ENCODE measurements at places on chromosomes 6 and 20. TPM values are rescaled to one million over a fixed set of nuclear protein-coding genes. Genes with fewer than 3 reads are reported as not detected.

EBF4 gene
- 3.3 TPM for polyA plus RNA-seq

PRSS35 gene
- 0.17 TPM for polyA plus RNA-seq

DPPA5 gene
- not detected for polyA plus RNA-seq

QRSL1 gene
- polyA plus RNA-seq = 8.1 TPM

JPH2 gene
- 94.7 TPM for polyA plus RNA-seq

SLC22A16 gene
- not detected for polyA plus RNA-seq

- no peaks in the 10 kb centered on the region for H3K4me1 ChIP-seq
- no peak overlapping the region for H3K4me3 ChIP-seq
- peaks cover 53% of the 10 kb centered on the region for H3K27me3 ChIP-seq
- H3K36me3 ChIP-seq = no peaks in the 10 kb centered on the region
- peak; percentile 7 for DNase-seq
- no peak overlapping the region for H3K27ac ChIP-seq
These were observed 77.2 kb upstream of the BHLHE23 start for GRCh38 chr20:63083831-63084562.

DNA sequence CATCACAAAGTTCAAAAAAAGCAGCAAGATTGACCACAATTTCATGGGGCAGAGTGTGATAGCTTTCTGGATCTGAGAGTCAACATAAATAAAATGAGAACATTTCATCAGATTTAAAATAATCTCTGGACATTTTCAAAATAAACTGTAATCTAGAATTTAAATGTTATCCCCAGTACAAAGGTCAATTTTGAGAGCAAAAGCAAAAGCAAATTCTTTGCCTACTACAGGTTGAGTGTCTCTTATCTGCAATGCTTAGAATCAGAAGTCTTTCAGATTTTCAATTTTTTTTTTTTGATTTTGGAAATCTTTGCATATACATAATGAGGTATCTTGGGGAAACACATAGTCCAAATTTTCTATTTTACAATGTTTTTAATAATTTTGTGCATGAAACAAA lies 67.6 kb upstream of the LYRM2 start:
- DNase-seq = no peak
- H3K27ac ChIP-seq = no peak overlapping the region
- H3K4me3 ChIP-seq = no peak overlapping the region
- H3K36me3 ChIP-seq = peaks cover 6% of the 10 kb centered on the region
- no peaks in the 10 kb centered on the region for H3K4me1 ChIP-seq

GRCh38 chr6:3231247-3232016 lies 4.0 kb upstream of the TUBB2B start:
- peak overlapping the region; percentile 60 for H3K4me3 ChIP-seq
- no peaks in the 10 kb centered on the region for H3K27me3 ChIP-seq
- H3K4me1 ChIP-seq = peaks cover 39% of the 10 kb centered on the region
- no peaks in the 10 kb centered on the region for H3K36me3 ChIP-seq
- peak overlapping the region; percentile 78 for H3K27ac ChIP-seq
- no peak for DNase-seq

DNA sequence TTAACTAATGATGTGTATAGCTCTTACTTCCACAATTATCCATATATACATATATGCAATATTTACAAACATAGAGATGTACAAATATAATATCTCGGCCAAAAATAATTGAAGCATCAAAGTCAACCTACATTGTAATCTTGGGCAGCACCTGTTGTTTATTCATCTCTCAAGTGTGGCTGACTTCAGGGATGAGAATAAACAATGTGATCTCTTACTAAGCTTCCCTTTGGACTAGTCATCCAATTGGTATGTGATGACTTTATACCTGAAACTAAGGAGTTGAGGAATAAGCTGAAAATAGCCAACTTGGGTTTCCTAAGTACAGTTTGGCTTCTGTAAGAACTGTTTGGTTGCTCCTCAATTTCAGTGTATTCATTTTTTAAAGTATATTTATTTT lies 256.6 kb downstream of the KHDC1L start:
- H3K4me3 ChIP-seq = no peak overlapping the region
- H3K27me3 ChIP-seq = no peaks in the 10 kb centered on the region
- no peak for DNase-seq
- no peak overlapping the region for H3K27ac ChIP-seq
- H3K36me3 ChIP-seq = no peaks in the 10 kb centered on the region

DNA sequence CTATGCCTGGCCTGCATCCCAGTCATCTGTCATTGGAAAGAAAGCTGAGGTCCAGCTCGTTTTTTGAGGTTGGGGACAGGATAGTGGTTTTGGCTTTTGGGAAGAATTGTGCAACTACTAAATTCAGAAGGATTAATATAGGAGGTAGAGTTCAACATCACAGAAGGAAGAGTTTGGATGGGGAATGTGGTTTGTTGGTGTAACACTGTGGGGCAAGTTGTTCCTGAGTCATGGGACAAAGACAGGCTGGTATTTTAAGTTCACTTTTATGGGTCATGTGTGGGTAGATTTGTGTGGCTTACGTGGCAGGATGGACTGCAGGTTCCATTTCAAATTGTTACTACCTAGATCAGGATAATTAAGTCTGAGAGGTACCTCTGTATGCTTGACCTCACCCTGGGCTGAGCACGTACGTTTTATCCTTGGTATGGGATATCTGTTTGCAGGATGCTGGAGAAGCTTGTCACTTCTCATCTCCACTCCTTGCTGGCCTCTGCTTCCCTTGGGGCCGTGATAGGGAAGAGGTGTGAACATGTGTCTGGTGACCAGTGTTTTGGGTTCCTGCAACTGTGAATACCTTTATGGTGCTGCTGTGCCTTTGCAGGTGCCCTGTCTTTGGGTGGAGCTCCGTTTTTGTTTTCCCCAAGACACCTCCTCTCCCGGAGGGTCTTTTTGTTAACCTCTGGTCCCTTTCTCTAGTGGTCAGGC lies 177.6 kb downstream of the JARID2 start:
- H3K27ac ChIP-seq = no peak overlapping the region
- no peak for DNase-seq
- H3K27me3 ChIP-seq = no peaks in the 10 kb centered on the region
- H3K4me1 ChIP-seq = peaks cover 33% of the 10 kb centered on the region

DNA sequence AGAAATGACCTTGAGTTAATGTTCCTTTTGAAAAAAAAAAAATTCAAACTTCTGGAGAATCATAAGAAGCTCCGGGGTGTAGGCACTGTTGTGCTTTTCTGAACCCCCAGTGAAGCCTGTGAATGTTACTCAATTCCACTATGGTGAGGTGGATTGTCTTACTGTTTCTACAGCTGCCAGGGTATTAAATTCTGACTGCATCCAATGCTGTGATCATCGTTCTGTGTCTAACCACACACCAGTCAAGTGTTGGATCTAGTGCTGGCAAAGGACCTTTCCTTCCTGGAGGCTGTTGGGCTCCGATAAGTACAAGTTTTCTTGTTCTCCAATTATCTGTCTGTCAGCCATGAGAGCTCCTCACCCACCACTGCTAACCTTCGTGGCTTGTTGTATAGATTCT lies 162.0 kb upstream of the EPHA7 start:
- no peaks in the 10 kb centered on the region for H3K27me3 ChIP-seq
- no peak overlapping the region for H3K4me3 ChIP-seq
- DNase-seq = no peak
- H3K27ac ChIP-seq = no peak overlapping the region

- H3K27me3 ChIP-seq = no peaks in the 10 kb centered on the region
- no peak overlapping the region for H3K27ac ChIP-seq
- H3K4me3 ChIP-seq = no peak overlapping the region
- no peak for DNase-seq
- no peaks in the 10 kb centered on the region for H3K4me1 ChIP-seq
These were observed 10.2 kb upstream of the SLC22A3 start for GRCh38 chr6:160337991-160338390.

DNA sequence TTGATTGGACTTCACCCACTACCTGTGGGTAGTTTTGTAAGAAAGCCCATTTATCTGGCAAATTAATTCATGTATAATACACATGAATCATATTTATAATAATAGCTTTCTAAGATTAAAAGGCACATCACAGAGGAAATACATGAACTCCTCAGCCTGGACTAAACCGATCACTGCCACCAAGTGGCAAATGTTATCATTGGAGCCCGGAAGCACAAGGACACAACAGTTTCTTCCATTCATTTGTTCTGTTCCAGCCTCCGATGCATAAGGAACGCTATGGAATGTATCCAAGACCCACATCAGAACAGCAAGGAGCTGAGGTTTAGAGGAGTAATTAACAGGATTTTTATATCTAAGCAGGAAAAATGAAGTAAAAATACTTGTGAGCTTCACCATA lies 13.9 kb upstream of the IPCEF1 start:
- H3K4me3 ChIP-seq = no peak overlapping the region
- H3K27ac ChIP-seq = no peak overlapping the region
- DNase-seq = peak; percentile 13

DNA sequence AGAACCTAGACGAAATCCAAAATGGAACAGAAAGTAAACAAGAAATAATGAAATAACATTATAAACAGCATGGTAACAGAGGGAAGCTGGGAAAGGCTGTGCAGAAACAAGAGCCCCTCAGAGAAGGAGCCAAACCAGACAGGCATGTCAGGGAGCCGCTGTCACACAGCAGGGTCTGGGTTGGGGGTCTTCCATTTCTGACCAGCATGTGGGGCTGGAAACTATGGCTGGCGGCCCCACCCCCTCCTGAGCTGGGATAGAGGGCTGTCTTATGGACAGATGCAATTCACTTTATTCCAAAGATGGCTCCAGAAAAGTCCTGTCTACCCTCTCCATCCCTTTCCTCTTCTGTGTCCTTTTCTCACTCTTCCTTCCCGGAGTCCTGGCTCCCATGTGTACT lies 27.3 kb downstream of the C6orf89 start:
- H3K4me3 ChIP-seq = no peak overlapping the region
- H3K27me3 ChIP-seq = no peaks in the 10 kb centered on the region
- no peak for DNase-seq

- no peaks in the 10 kb centered on the region for H3K4me1 ChIP-seq
- H3K36me3 ChIP-seq = no peaks in the 10 kb centered on the region
- H3K27me3 ChIP-seq = no peaks in the 10 kb centered on the region
- H3K27ac ChIP-seq = no peak overlapping the region
These were observed 47.9 kb upstream of the LIN28B start for GRCh38 chr6:104908888-104909525.

- H3K36me3 ChIP-seq = peaks cover 25% of the 10 kb centered on the region
- H3K27ac ChIP-seq = no peak overlapping the region
- H3K27me3 ChIP-seq = peaks cover 19% of the 10 kb centered on the region
- no peak for DNase-seq
These were observed 29.7 kb downstream of the SLC12A5 start for GRCh38 chr20:46058599-46059281.

- H3K4me3 ChIP-seq = no peak overlapping the region
- no peak for DNase-seq
- no peaks in the 10 kb centered on the region for H3K27me3 ChIP-seq
These were observed 55.9 kb upstream of the SYNJ2 start for GRCh38 chr6:157925771-157926170.
